ENCODE measurements at places on chromosomes 2 and 18.

- DNase-seq: peak; percentile 75
Observed at GRCh38 chr2:106197878-106198277, 3.8 kb upstream of the UXS1 start.

GRCh38 chr2:4964001-4964540, 728.1 kb upstream of the SOX11 start:
- no peak for DNase-seq

GRCh38 chr2:26780203-26780760, 5.6 kb upstream of the CENPA start:
- peak; percentile 81 for DNase-seq

DNA sequence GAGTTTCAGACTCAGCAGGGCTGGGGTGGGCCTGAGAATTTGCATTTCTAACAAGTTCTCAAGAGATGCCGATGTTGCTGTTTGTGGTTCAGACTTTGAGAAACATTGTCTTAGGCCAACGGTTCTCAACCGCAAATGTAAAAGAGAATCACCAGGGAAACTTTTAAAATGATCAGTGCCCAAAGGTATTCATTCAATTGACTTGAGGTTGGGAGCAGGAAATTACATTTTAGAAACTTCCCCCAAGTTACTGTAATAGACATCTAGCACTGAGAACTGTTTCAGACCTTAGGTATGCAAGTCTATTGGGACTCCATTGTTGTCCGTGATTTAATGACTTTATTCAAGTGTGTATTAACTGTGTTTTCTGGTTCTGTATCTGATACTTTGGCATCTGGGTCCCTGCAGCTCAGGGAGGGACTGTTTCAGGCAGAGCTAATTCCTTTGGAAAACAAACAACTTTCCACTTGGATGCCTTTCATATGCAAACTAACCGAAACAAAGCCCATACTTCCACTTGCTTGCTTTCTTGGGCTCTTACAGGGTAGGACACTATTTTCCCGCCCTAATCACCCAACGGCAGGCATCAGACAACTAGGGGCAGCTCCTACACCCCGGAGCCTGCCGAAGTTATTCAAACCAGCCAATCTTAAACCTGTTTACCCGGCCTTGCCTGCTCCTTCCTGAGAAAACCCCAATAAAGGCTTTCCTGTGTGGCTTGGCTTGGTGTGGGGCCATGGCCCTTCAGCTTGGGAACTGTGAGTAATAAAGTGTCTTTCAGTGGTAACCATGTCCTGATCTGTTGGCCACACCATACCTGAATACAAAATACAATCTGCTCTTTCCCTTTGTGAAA, 97.6 kb downstream of the POLE4 start:
- DNase-seq: no peak

DNA sequence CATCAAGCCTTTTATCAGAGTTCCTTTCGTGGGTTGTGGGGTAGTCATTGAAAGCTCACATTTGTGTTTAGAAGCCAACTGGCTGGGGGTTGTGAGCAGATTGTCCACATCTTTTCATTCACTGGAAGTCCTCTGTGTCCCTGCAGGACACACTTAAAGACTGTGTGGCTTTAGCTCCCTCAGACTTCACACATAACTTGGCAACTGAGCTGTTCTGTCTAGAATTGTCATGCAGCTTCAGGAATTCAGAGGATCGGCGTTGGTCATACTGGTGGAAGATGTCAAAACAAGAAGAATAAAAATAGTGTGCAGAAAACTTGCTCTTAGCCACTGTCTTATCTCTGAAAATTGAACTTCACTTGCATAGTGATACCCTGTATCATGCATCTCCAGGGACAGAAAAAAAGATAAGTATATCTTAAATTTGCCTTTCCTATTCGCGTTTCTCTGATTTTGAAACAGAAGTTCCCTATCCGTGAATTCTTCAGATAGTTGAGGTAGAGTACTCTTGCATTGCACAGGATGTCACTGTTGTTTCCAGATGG, 49.6 kb downstream of the TRAPPC12 start:
- no peak for DNase-seq

GRCh38 chr2:43020990-43021669, 205.3 kb downstream of the ZFP36L2 start:
- DNase-seq: no peak

DNA sequence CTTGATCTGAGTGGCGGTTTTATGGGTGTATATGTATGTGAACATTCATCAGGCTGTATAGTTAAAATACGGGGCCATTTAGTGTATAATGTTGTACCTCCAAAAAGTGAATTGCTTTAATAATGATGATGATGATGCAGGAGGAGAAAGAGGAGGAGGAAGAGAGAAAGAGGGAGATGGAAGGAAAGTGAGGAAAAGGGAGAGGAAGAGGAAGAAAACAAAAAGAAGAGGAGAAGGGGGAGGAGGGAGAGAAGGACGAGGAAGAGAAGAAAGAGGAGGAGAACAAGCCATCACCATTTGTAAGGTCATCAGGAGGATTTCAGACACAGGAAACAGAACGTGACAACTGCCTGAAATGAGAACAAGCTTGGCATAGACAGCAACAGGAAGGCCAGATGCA, 168.4 kb upstream of the NCKAP5 start:
- DNase-seq: no peak

GRCh38 chr2:203705178-203705577, 1.3 kb upstream of the CD28 start:
- no peak for DNase-seq

DNA sequence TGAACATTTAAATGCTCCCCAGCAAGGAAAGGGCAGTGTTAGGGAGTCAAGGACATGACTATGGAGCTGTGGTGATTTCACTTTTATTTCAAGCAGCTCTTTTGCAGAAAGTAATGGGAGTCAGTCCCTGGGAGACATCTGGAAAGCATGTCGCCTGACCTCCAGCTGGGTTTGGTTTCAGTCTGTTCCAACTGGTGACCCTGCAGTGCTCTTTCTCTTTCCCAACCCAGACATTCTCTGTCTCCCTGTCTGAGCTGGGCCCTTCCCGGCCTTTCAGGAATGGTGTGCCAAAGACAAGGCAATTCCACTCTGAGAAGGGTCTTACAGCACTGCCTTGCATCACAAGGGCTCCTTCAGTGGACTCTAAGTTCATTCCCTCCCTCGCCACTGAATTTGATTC, 323.2 kb downstream of the OSR1 start:
- no peak for DNase-seq

DNA sequence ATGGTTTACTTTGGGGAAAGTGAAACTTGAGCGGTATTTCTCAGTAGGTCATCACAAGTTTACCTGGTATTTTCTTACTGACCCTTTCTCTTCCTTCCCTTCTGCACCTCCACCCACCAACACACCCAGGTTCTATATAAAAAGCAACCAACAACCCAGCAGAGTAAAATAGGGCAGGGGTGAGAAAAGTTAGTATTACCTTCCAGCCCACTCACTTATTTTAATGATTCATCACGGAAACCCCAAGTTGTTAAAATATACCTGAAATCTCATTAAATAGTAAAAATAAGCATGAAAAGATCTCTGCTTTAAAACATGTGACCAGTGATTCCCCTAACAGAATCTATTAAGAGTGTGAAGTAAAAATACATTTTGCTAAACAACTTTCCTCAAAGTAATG, 306.1 kb downstream of the ZEB2 start:
- DNase-seq: no peak

GRCh38 chr18:62321201-62321600, 3.9 kb upstream of the TNFRSF11A start:
- DNase-seq: no peak

DNA sequence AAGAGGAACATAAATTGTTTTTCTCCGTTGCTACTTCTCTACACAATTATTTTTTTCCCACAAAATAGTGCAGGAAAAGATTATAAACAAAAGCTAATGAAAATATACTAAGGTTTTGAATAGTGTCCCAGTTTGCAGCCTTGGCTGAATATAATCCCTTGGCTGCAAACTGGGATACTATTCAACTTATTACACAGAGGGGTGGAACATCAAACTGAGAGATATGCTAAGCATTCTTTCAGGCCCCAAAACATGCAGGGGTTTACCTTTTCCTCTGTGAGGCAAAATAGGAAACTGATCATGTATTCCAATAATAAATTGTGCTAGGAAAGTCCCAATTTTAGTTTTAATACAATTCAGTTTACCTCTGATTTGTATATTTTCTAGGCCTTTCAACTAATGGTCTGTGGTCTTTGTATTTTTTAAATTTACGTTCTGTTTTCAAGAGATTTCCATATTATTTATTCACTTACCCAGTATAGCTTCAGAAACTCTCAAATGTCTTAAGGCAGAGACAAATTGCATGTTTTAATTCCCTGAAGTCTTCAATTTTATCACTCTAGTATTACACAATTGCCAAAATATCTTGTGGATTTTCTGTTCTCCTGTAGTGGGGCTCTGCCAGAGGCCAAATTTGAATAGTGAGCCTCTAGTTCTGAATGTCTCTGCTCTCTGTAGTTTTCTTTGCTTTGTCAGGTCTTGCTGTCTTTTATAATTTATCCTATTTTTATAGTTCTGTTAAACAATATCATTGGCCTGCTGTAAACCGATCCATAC, 63.9 kb downstream of the PPP1R1C start:
- no peak for DNase-seq

GRCh38 chr2:200306931-200307723, 634 bp downstream of the SPATS2L start:
- no peak for DNase-seq

- peak; percentile 99 for DNase-seq
Observed at GRCh38 chr2:11743846-11744553, 2.4 kb upstream of the LPIN1 start.

- no peak for DNase-seq
Observed at GRCh38 chr2:24374301-24374700, 14.0 kb upstream of the ITSN2 start.

GRCh38 chr2:127220102-127220767, at the start of gene CYP27C1:
Gene CYP27C1 (minus strand): TSS chr2:127220299. CDS start chr2:127220270, 29 bp downstream.
- no peak for DNase-seq

DNA sequence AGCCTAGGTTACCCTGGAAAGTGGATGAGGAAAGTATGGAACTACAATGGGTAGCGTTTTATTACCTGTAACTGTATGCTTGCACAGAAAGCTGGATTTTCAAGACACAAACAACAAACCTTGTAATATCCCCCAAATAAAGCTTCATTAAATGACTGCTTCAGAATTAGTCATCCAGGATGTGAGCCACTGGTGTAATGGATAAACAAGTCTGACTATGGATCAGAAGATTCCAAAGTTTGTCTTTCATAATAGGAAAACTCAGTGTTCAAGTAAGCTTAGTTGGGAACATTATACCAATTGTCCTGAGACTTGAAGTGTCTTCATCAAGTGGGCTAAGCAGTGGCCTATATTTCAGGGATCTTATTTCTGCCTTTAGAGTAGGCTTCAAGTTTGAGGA, 518.8 kb downstream of the LRP1B start:
- DNase-seq: no peak

- no peak for DNase-seq
Observed at GRCh38 chr18:48279312-48279711, 129.9 kb downstream of the ZBTB7C start.

DNA sequence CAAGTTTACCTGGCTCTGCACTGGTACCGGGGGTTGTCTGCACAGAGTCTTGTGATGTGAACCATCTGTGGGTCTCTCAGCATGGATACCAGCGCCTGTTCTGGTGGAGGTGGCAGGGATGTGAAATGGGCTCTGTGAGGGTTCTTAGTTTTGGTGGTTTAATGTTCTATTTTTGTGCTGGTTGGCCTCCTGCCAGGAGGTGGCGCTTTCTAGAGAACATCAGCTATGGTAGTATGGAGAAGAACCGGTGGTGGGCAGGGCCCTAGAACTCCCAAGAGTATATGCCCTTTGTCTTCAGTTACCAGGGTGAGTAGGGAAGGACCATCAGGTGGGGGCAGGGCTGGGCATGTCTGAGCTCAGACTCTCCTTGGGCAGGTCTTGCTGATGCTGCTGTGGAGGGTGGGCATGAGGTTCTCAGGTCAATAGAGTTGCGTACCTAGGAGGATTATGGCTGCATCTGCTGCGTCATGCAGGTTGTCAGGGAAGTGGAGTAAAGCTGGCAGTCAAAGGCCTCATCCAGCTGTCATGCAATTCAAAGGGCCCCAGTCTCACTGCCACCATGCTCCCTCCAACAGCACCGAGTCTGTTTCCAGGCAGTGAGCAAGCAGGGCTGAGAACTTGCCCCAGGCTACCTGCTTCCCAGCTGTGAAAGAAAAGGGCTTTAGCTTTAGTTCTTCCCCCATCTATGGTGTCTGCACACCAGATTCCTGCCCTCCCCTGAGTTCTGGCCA, 278.0 kb downstream of the METTL4 start:
- DNase-seq: no peak

DNA sequence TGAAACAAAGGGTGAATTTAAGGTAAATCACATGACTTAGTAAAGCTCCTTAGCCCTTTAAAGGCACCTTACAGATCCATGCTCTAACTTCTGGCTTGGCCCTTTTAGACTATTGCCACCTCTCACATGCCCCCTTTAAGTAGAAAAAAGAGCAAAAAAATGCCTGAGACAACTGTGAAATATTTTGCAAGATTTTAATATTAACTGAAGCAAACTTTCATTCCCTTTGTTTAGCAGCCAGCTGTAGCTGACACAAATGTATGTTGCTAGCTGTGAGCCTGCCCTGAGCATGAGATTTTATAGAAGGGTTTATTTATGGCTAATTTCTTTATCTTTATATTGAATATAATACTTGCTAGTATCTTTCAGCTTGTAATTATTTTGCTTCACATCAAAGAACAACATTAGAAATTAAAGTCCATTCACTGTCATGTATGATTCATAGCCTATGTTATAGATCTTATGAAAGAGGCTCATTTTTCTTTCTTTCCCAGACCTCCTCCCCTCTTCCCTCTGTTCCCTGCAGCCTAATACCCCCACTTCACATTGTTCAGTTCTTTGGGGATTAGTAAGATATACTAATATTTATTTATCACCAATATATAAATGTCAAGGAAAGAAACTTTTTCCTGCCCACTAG, 637.2 kb upstream of the ZEB2 start:
- DNase-seq: no peak

DNA sequence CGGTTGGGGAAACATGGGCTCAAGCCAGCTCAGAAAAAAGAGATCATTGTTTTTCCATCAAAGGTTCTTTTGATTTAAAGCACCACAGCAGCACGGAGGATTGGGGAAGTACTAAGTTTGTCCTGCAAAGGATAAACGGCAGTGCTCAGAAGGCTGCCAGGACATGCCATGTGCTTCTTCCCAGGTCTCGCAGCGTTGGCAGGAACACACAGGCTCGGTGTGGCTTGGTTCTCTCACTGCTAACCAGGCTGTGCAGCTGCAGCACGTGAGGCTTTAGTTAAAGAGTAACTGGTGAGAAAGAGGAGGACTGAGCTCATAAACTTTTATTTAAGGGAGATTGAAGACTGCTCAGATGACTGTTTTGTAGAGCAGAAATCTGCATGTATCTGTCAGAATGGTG, 264.3 kb downstream of the TSN start:
- DNase-seq: no peak

GRCh38 chr2:133194362-133194655, 374.0 kb downstream of the NCKAP5 start:
- DNase-seq: no peak

GRCh38 chr2:31962757-31963361, 47.9 kb downstream of the MEMO1 start:
- no peak for DNase-seq

DNA sequence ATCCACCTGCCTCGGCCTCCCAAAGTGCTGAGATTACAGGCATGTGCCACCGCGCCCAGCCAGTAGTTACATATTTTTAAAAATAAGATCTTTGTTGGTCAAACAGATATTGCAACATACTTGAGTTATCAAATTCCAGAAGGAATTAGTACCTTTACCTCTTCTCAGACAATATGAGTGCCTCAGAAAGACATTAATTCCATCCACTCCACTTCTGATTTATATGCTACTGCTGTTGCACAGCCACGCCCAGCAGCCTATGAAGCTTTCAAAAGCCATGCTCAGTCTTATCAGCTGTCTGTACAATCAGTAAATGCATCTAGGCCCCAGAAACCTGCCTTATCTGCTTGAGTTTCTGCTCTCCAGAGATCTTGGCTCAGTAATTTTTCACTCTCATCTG, 47.8 kb downstream of the MEX3C start:
- no peak for DNase-seq
